ENCODE measurements at places on chromosomes 12 and 14.

DNA sequence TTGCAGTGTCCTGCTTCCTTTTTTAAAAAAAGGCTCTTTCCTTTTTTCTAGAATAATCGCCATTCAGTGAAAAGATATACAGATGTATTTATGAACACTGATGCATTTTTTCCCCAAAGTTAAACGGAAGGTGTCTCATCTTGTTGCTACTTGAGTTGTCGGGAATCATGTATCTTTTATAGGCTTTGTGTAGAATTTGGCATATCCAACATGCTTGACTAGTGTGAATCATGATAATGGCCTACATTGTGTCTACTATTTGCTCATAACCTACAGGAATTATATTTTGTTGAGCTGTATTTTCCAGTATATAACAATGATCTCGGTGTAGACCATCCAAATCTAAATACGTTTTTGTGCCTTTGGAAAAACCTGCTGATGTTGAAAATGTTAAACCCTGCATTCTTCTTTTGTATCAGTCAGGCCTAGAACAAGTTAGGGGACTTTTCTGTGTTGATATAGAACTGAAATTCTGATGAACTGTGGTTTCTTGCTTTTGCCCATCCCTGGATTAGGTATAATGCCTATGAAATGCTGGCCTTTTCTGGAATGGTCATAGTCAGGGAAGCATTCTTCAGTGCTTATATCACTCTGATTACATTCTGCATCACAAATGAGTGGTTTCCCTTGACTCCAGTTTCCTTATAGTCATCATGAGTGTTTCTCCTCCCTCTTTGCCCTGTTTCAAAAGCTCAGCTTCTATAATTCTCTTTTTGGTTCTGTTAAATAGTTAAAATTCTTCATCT, 10.8 kb downstream of the BMAL2 start:
- no peak for DNase-seq

DNA sequence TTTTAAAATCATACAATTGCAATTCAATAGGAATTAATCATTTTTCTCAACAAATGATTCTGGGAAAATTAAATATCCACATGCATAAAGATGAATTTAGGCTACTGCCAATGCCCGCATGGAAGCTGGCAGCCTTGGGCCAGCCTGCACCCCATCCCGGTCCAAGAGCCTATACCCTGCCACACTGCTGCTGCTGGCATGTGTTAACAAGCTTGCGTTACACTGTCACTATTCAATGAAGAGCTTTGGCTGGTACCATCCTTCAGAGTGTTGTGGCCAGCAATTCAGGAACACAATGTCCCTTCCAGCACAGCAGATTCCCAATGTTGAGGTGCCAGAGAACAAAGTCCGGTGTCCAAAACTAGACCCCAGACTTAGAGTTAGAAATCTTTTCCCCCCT, 13.6 kb upstream of the TAS2R14 start:
- no peak for DNase-seq

DNA sequence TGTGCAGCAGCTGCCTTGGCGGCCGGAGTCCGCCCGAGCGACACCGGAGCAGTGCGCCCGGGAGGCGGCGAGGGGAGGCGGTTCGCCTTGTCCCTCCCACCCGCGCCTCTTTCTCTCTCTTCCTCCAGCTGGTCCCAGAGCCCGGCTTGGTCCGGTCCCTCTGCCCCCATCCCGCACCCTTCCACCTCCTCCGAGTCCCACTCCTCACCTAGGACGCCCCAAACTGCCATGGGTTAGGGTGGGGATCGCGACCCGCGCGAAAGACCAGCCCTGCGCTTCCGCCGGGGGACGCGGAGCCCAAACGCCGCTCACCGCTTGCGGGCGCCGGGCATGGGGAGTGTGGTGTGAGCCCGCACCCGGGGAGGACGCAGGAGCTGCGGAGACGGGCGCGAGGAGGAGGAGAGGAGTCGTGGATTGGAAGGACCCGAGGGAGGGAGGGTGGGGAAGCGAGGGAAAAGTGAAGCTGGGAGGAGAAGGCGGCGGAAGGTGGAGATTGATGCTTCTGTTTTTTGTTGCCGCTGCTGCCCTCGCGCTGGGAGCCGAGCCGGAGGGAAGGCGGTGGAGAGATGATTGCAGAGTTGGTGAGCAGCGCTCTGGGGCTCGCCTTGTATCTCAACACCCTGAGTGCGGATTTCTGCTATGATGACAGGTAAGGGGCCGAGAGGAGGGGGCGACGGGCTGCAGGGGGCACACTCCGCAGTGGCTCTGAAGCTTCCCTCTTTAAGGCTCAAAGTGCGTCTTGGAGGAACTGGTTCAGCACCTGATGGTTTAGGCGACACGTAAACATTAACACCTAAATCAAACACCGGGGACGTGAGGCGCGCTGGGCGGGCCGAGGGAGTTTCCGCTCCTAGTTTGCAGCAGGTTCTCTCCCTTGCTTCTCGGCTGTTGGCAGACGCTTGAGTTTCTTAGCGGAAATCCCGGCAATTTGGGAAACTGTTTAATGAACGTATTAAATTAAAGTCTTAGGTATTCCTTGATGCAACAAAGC, 610 bp downstream of the TMTC2 start:
- peak; percentile 69 for DNase-seq

DNA sequence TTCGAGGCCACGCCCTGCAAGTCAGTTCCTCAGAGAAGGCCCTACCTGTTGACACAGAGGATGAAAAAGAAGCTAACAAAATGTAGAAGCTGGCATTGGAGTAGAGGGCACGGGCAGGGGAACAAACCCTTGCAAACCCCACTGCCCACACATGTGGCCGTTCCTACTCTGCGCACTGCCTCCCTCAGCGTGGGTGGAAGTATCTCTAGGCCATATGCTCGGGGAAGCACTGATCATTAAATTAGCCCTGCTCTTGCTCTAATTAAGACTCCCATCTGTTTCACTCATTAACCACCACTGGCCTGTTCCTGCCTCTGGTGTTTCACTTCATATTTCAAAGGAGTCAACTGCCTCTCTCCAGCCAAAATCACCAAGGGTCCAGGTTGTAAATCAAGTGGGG, 201.2 kb upstream of the SFSWAP start:
- no peak for DNase-seq

GRCh38 chr12:14417715-14418114, 52.2 kb downstream of the ATF7IP start:
- DNase-seq: peak; percentile 72

- DNase-seq: no peak
These were observed 5.0 kb downstream of the KRT76 start for GRCh38 chr12:52772188-52772587.

- no peak for DNase-seq
These were observed 243.5 kb upstream of the CAND1 start for GRCh38 chr12:67025543-67026114.

- DNase-seq: no peak
These were observed 7.9 kb upstream of the PRMT8 start for GRCh38 chr12:3483089-3483488.

DNA sequence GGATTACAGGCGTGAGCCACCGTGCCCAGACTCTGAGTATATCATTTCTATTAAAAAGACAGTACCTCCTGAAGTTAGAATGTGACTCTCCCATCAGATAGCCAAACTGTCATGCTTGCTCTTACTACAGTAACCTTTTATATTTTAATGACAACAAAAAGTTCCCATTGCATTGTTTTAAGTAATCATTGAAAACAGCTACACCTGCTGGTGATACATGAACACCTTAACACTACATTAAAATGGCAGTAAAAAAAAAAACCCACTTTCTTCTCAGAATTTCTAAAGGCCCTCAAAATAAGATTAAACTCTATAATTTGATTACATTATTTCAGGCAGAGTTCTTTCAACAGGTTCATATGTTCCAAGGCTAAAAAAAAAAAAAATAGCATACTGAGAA, 76.7 kb downstream of the SH2B3 start:
- no peak for DNase-seq

GRCh38 chr12:124563401-124563800, 4.0 kb downstream of the NCOR2 start:
- no peak for DNase-seq

All from right hindlimb (tissue), 1 donor.